ENCODE measurements at places on chromosomes 7 and 10. TPM values are rescaled to one million over a fixed set of nuclear protein-coding genes. Genes with fewer than 3 reads are reported as not detected.

- no peak for DNase-seq
Observed at GRCh38 chr10:34835908-34836508, 20.9 kb upstream of the PARD3 start.

DNA sequence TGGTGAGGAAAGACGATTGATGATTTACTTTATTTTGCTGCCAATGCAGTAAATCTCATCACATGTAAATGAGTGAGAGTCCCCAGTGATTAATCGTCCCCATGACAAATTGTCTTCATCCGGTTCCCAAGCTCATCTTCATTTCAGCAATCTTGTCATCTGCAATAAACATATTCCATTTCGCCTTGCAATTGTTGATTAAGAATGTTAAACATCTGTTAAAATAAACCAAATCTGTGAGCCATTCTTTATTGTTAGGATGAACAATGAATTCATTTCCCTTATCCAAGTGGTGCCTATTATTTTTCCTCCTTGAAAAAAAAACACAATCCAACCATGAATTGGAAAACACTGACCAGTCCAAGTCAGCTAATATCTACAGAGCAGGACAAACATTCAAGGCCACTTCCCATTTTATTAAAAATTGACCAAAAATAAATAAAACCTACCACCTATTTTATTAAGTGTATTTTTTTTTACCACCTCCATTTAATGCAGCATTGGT, 36.5 kb downstream of the NPS start:
- DNase-seq: no peak

GRCh38 chr7:1096156-1097119, 8.5 kb downstream of the GPER1 start:
- DNase-seq: no peak

GRCh38 chr7:110842796-110843195, 248.1 kb upstream of the LRRN3 start:
- no peak for DNase-seq

- DNase-seq: peak; percentile 13
Observed at GRCh38 chr10:50275650-50276235, 24.4 kb upstream of the ASAH2 start.

DNA sequence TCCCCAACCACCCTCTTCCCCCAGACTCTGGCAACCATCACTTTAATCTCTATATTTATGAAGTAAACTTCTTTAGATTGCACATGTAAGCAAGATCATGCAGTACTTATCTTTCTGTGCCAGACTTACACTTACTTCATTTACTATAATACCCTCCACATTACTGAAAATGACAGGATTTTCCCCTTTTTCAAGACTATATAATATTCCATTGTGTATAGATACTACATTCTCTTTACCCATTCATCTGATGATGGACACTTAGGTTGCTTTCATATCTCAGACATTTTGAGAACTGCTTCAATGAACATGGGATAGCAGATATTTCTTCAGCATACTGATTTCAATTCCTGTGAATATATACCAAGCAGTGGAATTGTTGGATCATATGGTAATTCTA, 4.4 kb downstream of the DOCK4 start:
- DNase-seq: no peak

DNA sequence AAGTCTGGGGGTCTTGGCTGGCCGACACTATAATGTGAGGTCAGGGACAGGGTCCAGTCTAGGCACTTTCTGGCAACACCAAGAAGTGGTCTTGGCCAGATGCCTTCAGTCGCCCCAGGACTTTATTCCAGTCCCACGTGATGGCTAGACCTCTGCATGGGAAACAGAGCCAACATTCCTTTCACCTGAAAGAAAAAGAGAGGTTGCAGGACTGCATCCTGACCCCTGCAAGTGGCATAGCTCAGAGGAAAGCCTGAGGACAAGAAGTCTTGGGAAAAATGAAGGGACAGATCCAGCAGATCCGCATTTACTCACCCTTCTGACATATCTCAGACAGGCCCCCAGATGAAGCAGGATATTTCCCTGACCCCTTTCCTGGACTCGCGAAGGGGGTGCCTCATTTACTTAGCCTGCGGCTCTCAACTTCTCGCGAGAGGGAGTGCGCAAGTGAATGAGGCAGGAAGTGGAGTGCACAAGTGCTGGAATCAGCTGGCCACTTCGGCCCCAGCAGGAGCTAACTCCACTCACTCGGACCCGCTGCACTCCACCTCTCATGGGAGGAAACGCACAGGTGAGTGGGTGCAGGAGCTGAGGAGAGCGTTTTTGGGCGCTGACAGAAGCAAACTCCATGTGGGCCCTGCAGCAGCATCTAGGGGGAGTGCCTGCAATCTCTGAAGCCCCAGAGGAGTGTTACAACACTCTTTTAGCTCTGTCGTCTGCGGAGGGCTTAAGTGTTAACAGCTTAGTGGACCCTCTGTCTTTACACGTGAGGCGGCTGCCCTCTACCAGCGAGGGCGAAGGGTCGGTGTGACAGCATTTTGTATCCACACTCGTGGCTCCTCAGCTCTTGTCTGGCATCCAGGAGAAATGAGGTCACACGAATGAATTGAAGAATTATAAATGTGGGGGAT, 916.2 kb upstream of the GHITM start:
- DNase-seq: no peak

DNA sequence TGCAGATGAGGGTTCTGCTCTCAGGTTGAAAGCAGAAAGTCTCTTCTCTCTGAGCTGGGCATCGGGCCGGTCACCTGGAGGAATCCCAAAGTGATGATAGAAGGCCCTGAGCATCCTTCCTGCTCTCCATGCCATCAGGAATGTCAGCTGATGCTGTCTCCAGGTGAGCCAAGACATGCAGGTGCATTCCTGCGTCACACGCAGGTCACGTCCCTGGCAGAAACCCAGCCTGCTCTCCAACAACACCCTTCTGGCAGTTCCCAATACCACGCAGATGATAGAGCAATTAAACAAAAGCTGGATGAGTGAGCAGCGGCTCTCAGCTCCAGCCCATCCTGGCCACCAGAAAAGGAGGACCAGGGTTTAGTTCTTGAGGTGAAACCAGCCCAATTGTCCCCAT, 6.9 kb upstream of the WIPI2 start:
- no peak for DNase-seq

DNA sequence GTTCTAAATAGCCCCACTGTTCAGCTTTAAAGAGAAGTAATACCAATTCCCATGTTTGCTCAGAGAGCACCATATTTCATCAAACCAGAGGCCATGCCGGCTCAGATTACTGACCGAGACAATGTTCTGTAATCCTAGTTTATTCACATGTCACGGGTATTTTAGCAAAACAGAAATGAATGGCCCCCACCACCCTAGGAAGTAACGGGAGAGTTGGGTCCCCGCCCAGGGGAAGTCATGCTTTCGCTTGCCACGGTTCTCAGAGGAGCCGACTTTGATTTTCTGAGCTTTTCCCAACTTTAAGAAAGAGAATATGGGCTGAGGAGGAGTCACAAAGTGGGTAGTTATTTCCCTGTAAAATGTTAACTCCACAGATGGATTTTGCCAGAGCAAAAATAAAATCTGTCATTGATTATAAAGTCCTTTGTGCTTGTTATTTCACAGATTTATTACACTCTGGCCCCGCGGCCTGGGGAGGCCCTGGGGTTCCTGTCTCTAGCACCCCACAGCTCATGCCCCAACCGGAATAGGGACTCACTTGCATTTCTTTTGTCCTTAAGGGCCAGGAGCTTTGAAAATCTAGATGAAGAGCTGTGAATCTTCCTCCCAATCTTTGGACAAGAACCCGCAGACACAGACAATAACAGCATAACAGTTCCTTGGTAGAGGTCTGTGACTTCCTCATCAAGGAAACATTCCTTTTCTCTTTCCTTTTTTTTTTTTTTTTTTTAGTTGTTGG, 3.7 kb upstream of the GDF10 start:
- no peak for DNase-seq

GRCh38 chr10:105973360-105973759, 1191.1 kb downstream of the SORCS1 start:
- no peak for DNase-seq

DNA sequence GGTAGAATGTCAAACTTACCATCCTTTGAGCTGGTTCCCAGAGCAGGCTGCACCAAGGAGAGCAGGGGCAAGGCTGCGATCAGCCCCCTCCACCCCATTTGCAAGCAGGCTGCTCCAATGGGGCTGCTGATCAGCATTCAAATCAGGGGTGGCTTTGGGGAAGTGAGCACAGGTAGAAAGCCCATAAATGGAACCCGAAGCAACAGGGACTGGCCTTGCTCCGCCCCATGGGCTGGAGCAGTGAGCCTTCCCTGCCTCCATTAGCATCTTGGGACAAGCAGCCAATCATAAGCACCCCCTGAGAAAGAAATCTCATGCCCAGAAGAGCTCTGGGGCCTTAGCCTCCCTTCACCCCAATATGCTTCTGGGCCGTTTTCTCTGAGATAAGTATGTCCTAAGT, 4.0 kb upstream of the PKD1L1 start:
- DNase-seq: no peak

DNA sequence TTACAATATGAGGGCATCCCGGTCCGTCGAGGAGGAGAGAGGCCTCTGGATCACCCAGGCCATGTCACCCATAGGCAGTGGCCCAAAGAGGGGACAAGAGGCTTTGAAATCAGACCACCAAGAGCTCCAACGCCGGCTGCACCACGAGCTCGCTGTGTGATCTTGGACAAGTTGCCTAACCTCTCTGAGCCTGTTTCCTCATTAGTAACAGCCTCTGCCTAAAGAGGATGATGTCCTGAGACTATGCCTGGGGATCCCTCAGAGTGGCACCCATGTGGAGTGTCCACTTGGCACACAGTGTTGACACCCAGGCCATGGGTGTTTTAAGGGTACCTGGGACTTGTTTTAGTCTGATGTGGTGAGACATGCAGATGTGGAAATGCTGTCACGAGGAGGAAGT, 50.8 kb downstream of the MICALL2 start:
- no peak for DNase-seq

DNA sequence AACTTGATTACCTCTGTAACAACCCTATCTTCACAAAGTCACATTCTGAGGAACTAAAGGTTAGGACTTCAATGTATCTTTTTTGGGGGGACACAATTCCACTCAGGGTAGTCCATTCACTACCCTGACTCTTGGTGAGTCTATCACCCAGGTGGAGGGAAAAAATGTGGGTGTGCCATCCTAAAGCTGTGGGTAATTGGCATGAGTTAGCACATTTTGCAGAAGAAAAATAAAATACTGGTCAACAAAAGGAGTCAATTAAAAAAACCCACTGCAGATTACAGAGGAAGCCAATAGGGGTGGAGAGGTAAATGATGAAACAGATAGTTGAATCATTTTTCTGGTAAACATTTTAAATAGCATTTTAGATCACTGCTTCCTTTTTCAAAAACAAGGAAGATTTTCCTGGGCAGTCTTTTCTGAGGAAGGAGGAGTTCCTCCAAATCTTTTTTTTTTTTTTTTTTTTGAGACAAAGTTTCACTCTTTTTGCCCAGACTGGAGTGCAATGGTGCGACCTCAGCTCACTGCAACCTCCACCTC, 5.1 kb upstream of the BLVRA start:
- DNase-seq: no peak

DNA sequence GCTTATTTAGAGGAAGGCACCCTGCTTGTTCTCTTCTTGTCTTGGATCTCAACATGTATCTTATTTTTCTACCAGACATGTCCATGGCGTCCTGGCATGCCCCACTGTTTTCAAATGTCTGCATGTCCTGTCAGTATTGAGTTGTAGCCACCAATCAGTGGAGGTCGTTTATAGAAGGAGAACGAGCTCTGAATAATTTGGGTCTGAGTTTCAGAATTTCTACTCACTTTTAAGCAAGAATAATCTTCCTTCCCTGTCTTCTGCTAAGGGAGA, 2.9 kb upstream of the HOXA13 start:
- DNase-seq: no peak

GRCh38 chr7:158970132-158970531, 113.8 kb downstream of the DYNC2I1 start:
- DNase-seq: no peak

DNA sequence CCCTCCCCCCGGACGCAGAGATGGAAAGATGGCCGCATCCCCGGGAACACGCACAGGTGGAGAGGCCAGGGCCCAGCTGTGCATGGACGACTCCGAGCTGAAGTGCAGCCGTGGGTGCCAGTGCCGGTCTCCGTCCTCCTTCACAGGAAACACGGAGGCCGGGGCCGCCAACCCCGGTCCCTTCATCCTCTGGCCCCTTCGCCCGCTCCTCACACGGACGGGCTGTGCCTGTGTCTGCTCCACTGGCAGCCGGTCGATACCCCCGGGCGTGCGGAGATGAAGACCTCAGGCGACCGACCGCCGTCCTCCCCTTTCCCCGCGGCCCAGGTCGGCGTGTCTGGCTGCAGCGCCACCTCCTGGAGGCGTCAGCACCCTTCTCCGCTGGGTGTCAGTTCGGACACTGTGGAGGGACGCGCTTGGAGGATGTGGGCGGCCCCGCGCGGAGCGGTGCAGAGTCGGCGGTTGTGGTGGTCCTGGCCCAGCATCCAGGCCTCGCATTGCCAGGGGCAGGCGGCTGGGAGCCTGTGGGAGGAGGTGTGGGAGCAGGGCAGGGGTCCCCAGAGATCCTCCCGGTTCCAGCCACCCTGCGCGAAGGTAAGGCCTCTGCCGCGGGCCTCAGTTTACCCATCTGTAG, 9.9 kb downstream of the ZNF511 start:
- DNase-seq: peak; percentile 63

DNA sequence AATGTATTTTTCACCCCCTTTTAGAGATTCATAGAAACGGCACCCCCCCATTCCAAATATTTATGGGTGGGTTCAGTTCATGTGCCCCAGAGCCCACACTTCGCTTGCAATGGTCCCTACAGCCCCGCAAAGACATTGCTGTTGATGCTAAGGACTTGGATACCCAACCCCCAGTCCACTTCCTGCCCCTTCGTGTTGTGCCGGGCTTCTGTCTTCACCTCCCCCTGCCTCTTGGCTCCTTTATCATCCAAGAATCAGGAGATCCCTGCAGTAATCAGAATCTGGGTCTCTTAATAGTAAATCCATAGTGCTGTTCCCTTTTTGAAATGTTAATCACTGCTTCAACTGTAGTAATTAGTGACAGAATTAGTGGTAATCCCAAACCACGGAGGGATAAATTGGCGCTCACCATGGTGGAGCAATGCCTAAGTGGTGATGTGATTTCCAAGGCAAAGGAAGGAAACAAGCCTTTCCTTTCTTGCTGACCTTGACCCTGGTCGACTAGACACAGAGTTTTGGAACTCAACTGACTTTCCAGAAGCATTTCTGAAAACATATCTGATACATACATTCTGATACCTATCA, 67.7 kb downstream of the HK1 start:
- no peak for DNase-seq

DNA sequence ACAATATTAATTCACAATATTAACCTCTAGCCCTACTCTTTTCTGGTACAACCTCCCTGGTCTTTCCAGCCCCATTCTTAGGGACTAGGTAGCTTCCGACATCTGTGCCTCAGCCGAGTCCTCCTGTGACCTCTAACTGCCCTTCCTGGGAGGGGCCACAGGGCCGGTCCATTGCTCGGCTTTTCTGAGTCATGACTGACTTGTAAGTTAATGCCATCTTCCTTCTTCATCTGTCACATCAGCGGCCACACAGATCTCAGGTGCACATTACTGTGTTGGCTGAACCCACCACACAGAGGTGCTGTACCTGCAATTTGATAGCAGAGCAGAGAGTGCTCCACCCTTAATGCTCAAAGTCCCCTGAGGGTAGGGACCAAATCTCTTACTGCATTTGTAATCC, 4.1 kb upstream of the CPA4 start:
- DNase-seq: no peak

RPEL1 gene
- not detected for polyA plus RNA-seq

CYP26C1 gene
- not detected for polyA plus RNA-seq

VIM gene
- 556 TPM for polyA plus RNA-seq

IFIT1B gene
- not detected for polyA plus RNA-seq
